Stimulated activated CD8-positive, alpha-beta memory T cell treated with anti-CD3 and anti-CD28 coated beads, Interleukin-2, amount 100 ng/mL, for 1 hour (primary cell): ENCODE measurements at places on chromosomes 3 and 15.

GRCh38 chr15:76366714-76367113 is 30.1 kb downstream of the ISL2 start:
- no peak for DNase-seq

GRCh38 chr3:124266487-124266886 is 274.6 kb upstream of the ROPN1 start:
- no peak for DNase-seq

- no peak for DNase-seq
Observed at GRCh38 chr3:188407158-188407880, 253.4 kb downstream of the LPP start.

GRCh38 chr3:57164657-57165573 is at the start of gene IL17RD:
IL17RD (minus strand) TSS chr3:57165353; CDS start chr3:57165286, 67 bp downstream.
- DNase-seq, result peak; percentile 37

GRCh38 chr15:77944002-77944867 is 133.3 kb downstream of the TBC1D2B start:
- DNase-seq, result no peak
